ENCODE measurements at places on chromosomes 2 and 18.

GRCh38 chr2:6999211-6999877 lies 82.1 kb downstream of the RNF144A start:
- DNase-seq = no peak

DNA sequence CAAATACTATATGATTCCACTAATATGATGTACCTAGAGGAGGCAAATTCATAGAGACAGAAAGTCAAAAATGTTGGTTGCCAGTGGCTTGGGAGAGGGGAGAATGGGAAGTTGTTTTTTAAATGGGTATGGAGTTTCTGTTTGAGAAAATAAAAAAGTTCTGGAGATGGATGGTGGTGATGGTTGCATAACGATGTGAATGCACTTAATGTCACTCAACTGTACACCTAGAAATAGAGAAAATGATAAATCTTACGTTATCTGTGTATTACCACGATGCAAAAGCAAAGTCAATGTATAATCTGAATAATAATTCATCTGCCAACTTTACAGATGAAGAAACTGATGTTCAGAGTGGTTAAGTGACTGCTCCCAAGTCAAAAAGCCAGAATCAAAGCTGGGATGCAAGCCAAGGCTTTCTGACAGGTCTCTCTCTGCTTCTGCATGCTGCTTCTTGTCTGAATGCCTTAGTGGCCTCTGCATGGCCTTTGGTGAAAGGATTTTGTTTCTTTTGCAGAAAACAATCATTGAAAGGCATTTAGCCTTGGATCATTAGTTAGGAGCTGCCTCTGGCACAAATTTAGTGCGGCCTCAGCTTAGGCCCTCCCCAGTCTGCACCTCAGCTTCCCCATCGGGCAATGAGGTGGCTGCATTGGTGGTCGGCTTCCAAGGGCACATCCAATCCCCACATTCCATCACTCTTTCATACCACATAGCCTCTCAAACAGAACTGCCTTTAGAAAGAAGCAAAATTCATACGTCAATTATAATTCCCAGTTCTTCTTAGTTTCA lies 46.5 kb upstream of the MYCN start:
- DNase-seq = no peak

- no peak for DNase-seq
Observed at GRCh38 chr2:134137182-134137611, 116.7 kb upstream of the MGAT5 start.

DNA sequence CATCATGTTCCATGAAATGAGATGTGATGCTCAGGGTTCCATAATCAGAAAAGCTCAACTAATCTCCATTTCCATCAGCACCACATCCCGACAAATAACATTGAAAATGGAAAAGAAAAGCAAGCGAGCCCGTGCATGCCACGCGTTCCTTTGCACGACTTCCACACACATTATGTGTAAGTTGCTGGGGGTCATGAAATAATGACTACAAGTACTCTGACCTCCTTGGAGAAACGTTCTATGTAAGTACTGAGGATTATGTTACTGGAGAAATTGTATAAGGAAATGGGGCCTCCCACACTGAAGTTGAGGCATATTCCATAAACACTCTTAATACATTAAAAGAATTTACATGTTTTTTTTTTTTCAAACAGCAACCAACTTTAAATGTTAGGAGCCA lies 38.3 kb downstream of the CCBE1 start:
- DNase-seq = no peak

DNA sequence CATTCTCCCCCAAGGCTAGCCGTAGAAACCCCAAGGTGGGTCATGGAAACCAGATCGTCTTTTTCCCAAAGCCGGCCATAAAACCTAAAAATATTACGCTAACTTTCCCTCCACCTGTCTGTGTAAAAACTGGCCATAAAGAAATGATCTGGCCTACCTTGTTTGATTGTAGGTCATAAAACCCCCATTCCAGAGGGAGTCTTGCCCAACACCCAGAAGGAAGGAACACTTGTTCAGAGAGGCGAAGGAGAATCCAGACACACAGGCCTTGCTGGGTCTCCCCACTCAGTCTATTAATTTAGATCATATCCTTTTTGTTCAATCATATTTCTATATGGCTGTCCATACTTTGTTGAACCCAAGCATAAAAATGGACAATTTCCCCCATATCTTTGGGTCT lies 344.7 kb downstream of the HRH4 start:
- no peak for DNase-seq

GRCh38 chr2:22995576-22995975 lies 389.4 kb upstream of the KLHL29 start:
- no peak for DNase-seq

DNA sequence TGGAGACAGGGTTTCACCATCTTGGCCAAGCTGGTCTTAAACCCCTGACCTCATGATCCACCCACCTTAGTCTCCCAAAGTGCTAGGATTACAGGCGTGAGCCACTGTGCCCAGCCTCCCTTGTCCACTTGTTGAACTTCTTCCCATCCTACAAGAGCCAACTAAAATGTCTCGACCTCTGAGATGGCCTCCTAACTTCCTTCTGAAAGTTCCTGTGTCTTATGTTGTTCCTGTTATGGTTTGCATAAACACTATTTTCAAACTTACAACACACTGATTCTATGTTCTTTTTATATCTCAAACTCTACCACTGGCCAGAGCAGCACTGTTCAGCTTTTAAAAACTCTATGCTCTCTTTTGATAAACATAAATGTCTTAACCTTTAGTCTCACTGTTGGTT lies 63.3 kb upstream of the UGP2 start:
- DNase-seq = no peak

DNA sequence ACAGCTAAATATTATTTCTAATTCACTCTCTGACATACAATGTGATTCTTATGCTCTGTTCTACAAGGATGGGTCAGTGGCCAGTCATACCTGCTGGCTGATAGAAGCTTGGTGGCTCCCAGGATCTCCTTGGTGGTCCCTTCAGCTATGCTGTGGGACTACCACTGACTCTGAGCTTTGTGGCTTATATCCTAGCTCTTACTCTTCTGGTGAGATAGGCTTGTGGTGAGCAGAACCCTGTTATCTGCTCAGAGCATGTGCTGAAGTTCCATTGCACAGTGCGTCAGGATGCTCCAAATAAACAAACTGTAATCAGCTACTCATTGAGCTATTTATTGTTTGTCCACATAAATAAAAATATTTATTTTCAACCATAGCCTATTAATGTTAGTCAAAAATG lies 51.7 kb downstream of the MFSD6 start:
- no peak for DNase-seq

DNA sequence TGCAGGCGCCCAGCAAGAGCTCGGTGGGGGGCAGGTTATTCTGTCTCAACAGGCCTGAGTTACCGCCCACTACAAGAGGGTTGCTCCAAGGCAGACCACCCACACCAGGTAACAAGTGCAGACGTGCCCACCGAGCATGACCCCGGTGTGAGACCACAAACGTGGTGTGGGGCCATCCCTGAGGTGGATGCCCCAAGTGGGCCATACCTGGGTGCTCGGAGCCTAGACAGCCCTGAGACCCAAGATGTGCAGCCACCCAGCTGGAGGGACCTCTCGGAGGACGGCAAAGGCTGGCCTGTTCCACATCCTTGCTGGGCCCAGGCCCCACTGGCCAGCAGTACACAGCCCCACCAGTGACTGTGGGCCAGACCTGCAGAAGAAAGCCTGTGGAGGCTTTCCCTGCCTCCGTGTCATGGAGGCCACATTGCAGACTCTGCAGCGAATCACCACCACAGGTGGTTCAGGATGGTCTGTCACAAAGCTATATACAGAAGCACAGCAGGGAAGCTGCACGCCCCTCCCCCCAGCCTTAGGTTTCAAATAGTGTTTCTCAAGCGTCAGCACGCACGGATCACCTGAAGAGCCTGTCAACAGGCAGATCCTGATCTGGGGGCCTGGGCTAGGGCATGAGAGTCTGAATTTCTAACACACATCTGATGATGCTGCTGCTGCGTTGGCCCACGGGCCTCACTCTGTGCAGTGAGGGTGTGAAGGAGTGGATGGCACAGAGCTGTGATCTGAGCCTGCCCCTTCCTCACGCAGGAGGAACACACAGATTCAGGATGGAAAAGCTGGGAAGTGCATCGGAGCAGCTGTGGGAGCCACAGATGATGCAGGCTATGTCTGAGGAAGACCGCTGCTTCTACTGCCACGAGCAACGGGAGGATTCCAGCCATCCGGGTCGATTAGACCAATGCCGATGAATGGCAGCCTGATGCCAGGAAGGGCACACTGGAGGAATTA lies 96.8 kb downstream of the UXS1 start:
- DNase-seq = no peak

Data from frontal cortex (tissue), 4 donors.